Putamen (tissue), 1 donor: ENCODE measurements at places on chromosomes 1 and 21.

GRCh38 chr1:100142343-100142742, 9.4 kb downstream of the TRMT13 start:
- DNase-seq = no peak

- DNase-seq = no peak
These were observed 53.5 kb downstream of the FNBP1L start for GRCh38 chr1:93501399-93501798.

DNA sequence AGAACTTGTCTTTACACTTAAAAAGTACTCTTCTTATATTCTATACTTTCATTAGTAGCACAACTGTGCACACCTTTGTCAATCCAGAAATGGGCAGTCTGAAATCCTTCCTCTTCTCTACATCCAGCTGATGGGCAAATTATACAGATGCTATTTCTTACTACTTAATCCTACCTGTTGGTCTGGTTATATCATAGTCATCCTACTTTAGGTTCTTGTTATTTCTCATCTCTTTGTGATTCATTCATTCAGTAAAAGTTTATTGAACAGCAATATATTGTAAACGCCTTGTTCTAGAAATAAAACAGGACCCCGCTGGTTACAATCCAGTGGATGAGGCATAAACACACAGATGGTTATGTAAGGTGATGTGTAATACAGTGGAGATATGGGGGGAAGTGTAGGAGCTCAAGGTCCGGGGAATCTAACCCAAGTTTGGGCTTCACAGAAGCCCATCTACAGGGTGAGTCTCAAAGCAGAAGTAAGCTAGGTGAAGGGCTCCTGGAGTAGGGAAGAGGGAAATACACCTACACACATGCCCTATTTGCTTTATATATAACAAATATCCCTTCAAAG, 11.8 kb upstream of the FUBP1 start:
- DNase-seq = no peak

GRCh38 chr1:230878591-230878990, 10.3 kb upstream of the C1orf198 start:
- no peak for DNase-seq

DNA sequence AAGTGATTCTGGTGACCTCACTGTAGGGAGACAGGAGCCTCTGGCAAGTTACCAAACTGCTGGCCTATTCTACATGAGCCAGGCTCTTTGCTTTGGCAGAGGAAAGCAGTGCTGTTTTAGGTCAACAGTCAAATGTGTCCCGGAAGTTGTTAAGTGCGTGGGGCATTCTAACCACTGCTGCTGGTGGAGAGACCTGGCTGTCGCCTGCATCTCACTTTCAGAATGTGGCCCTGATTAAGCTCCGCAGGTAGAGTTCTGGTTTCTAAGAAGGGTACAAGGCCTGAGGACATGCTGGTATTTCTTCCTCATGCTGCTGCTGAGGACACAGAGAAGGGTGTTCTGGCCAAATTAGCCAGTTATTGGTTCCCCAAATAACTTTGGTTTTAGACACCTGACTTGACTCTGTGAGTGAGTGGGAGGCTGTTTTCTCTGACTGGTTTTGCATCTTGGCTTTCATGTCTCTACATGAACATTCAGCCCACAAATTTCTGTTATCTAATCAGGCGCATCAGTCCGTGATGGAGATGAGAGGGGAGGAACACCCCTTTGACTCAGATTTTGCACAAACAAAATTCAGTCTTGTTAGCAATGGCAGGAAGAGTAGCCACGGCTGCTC, 120.8 kb downstream of the LMO4 start:
- DNase-seq = no peak

DNA sequence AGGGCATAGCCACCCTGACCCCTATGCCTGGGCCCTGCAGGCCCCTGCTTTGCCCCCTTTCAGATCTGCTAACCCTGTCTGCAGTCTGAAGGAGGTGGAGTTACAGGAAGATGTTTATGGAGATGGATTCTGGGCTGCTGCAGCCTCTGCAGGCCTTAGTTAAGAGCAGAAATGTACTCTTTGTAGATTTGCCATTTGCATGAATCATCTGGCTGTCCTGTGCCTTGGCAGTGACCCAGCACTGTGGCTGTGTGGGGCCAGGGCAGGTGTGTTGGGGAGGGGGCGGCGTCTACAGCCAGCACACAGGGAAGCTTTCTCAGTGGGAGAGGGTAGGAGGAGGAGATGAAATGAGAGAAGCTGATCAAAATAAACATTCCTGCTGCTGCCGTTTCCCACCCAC, 867.3 kb downstream of the PLA2G4A start:
- no peak for DNase-seq
